ENCODE measurements at places on chromosomes 7 and 10. TPM values are rescaled to one million over a fixed set of nuclear protein-coding genes. Genes with fewer than 3 reads are reported as not detected.

The NEUROG3 gene
- 2.0 TPM for total RNA-seq

The HTR5A gene
- total RNA-seq, result not detected

The OR2A1 gene
- total RNA-seq, result not detected

The HOXA3 gene
- total RNA-seq, result not detected

The MUC12 gene
- total RNA-seq, result 6.5 TPM

The CHCHD1 gene
- 47.9 TPM for total RNA-seq

The PAX2 gene
- not detected for total RNA-seq

- DNase-seq, result peak; percentile 98
Observed at GRCh38 chr10:100433253-100434240, 29.3 kb upstream of the WNT8B start.

- DNase-seq, result no peak
Observed at GRCh38 chr10:98224996-98225395, 43.0 kb downstream of the LOXL4 start.

GRCh38 chr7:126783613-126784012 is 469.1 kb downstream of the GRM8 start:
- no peak for DNase-seq

DNA sequence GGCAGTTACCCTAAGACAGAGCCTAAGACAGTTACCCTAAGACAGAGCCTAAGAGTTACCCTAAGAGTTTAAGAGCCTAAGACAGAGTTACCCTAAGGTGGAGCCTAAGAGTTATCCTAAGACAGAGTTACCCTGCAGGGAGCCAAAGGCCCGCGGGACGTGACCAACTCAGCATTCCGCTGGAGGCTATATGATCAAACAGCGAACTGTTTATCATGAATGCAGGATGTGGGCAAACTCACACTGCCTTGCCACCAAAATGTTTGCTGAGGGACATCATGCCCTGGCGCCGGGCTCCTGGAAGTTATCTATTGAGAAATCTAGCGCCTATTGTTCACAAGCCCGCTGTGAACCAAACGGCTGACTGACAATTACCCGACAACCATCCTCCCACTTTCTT is 49.9 kb downstream of the BLVRA start:
- DNase-seq, result no peak

DNA sequence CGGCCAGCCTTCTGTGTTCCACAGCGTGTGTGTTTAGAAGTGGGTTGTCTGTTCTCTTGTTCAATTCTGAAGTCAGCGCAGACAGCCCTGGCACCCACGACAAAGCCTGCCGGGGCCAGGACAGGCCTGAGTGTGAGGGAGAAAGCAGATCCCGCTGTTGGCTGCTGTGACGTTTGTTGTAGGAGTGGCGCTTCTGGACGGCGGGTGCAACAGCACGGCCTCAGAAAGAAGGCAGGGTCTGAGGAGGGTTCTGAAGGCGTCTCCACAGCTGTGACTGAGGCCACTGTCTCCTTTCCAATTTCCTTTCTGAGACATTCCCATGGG is 76.2 kb downstream of the VIPR2 start:
- no peak for DNase-seq

DNA sequence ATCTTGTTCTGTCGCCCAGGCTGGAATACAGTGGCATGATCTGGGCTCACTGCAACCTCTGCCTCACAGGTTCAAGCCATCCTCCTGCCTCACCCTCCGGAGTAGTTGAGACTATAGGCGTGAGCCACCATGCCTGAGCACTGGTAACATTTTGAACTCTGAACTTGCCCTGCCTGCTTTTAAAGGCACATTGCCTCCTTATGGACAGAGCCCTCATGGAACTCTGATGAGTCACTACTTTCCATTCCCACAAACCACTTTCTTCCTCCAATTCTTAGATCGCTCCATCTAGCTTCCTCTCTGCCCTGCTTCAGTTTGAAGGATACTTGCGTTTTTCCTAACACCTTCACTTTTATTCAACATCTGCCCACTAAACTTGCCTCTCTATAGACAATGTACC is 38.1 kb downstream of the PRPS1L1 start:
- DNase-seq, result no peak

GRCh38 chr7:129958643-129959470 is 6.1 kb upstream of the UBE2H start:
- no peak for DNase-seq

DNA sequence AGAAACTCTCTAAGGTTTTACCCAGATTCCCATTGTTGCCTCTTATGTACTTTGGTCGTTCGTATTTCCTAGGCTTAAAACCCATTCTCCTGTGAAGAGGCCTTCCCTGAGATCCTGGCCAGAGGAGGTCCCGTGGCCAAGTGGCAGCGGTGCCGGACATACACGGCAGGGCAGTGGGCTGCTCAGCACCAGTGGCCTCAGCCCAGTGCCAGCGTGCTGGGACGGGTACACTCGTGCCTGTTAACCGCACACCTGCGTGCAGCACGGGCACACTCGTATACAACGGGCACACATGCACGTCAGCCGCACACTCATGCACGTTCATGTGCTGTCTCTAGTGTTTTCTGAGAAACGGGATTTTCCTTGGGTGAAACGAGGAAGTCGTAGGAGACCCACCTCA is 40.2 kb downstream of the FOXK1 start:
- no peak for DNase-seq

- no peak for DNase-seq
Observed at GRCh38 chr7:111528331-111528730, 34.0 kb downstream of the IMMP2L start.

DNA sequence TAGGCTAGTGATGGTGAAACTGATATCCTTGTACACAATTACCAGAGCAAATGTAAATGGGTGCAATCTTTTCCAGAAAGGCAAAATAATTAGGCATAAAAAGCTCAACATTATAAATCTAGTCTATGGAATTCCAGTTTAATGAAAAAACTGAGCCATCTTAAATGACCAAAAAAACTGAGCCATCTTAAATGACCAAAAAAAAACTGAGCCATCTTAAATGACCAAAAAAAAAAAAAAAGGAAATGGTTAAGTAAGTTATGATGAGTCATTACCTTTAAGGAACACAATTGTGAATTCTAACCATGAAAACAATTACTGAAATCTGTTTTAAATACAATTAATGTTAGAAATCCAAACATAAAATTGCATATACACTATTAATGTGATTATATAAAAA is 25.3 kb downstream of the USP6NL start:
- DNase-seq, result no peak

- DNase-seq, result no peak
Observed at GRCh38 chr10:45407542-45407941, 33.5 kb downstream of the ALOX5 start.

GRCh38 chr10:114057855-114058254 is 14.2 kb downstream of the ADRB1 start:
- no peak for DNase-seq

GRCh38 chr7:135536150-135536549 is 21.6 kb upstream of the NUP205 start:
- no peak for DNase-seq

DNA sequence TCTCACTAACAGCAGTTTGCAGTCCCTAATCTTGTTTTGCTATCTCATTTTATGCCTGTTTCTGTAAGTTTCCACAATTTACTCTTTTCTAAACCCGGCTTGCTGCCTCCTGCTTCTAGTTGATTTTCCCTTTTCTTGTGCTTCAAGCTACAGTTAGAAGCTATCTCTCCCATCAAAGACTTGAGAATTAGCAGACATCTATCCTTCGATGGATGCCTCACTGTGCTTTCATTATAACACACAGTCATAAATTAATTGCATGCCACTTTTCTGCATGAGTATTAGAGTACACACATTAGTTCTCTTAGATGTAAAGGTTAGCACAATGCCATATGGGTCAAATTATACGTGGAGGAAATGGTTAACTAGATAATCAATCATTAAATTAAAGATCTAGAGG is 48.7 kb downstream of the SEMA3A start:
- no peak for DNase-seq

GRCh38 chr10:120741396-120741795 is 109.8 kb upstream of the WDR11 start:
- DNase-seq, result no peak

- no peak for DNase-seq
Observed at GRCh38 chr10:69065406-69066361, 22.2 kb upstream of the SRGN start.

GRCh38 chr7:16934722-16935340 is 53.0 kb upstream of the AGR3 start:
- no peak for DNase-seq

GRCh38 chr10:32961895-32962369 is 3.9 kb upstream of the ITGB1 start:
- DNase-seq, result no peak

DNA sequence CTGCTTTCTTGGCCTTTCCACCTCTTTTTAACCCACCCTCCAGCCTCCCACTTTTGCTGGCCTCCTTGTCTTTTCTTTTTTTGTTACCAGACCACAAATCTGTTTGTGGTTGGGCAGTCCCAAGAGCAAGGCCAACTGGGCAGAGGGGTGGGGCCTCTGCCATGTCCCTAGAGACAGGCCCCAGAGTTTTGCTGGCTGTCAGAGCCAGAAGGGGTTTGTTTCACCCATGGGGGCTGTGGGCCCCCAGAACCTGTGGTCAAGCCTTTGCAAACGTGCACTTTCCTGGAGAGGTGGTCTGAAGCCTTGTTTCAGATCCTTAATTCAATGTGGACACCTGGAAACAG is 10.3 kb downstream of the ZMIZ1 start:
- no peak for DNase-seq

Measured in WTC11 (cell line).